NCI-H2029 treated with DMSO at 0.1 percent for 48 hours (cell line): ENCODE measurements at places on chromosomes 7 and 10.
A peak's percentile ranks its signal among the peaks of the same experiment; 100 is the strongest.

- no peak for DNase-seq
These were observed 91.6 kb downstream of the HECW1 start for GRCh38 chr7:43204081-43204480.

DNA sequence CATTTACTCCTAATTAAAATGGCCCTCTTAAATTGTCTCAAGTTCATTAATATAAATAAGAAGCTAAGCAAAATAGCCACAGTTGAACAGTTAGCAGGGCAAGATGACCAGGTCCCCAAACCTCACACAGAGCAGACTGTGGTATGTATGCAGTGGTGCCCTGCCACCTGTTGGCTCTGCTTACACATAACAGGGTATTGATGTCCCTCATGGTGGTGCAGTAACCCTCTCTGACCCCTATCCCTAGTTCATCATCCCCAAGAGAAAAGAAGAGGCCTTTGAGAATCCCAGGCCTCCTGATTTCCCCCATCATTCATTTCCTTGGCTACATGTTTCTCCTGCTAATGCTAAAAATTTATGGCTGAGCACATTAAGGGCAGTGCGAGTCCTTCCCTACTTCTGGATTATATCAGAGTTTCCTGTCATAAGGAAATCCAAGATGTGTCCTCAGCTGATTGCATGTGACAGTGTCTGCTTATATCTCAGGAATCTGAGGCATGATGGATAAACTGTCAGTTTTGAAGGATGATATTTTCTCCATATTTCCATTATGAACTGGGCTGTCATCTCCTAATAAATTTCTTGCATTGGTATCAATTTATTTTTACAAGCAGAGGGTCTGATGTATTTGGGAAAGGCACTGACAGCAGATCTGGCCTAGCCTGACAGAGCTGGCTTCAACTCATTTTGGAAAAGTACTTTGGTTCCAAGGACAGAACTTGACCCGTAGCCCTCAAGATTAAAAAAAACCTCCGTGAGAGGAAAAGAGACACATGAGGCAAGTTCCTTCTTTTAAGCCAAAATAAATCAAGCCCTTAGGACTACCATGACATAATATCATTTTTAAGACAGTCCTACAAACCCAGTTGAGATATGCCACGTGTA, 880.6 kb downstream of the LRMDA start:
- DNase-seq = no peak

- DNase-seq = no peak
These were observed 96.2 kb downstream of the LHPP start for GRCh38 chr10:124557648-124558338.

DNA sequence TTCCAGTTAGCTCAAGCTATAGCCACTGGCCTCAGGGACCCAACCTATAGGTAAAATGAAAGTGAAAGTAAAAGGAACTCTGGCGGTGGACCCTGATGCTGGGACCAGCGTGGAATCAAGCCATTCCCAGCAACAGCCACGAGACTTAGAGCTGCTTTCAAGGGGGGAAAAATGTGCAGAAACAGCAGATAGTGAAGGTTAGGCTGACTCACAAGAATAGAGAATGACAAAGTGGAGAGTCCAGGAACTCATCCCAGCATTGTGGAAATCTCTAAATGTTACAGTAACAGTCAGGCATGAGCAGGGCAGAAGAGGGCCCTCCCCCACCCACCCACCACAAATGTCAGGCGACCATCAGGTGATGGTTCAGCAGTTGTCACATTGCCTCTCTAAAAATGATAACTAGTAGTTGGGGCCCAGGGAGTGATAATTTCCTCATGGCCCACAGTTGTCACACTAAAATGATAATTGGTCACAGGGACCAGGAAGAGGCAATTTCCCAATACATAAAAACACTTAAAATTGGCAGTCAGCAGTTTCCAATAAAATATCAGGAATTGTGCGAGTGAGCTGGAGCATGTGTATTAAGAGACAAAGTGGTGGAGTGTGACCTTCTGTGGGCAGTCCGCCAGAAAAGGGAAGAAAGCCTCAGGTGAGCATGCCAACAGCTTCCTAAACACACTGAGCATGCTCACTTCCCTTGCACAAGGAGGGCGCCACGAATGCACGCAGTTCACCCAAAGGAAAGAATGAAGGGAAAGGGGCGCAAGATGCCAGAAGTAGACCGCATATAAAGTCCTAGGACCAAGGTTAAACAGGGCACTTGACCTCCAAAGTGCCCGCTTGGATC, 129.8 kb upstream of the PPP1R3A start:
- DNase-seq = peak; percentile 64

DNA sequence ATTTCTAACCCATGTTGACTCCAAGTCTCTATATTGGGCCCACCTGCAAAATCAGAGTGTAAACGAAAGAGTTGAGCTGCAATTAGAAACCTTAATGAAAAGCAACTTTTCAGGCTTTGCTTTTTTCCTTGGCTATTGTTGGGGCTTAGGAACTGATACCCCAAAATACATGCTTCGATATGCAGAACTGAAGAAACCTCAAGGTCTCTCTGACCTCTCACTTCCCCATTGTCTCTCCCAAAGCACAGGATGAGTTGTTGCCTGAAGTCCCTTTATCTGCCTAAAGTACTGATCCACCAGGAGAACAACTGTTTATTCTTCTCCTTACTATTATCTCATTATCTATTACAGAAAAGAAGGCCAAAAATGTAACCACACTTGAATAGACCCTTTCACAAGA, 666.0 kb upstream of the LRRTM3 start:
- DNase-seq = no peak

GRCh38 chr10:35246770-35247343, 89.5 kb upstream of the CCNY start:
- no peak for DNase-seq

DNA sequence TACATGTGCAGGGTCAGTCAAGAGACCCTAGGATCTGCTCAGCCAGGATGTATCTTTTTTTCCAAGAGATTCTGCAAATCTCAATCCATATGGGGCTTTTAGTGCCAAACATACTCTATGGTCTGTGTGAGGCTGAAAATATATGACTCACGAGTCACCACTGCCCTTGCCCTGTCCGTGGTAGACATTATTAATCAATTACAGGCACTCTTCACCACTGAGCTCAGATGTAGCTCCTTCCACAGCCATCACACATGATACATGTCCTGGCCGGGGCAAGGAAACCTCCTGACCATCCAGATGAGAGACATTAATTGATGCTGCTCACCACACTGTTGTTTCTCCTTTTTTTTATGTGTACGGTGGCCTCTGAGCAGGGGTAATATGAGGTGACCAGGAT, 90.2 kb upstream of the RET start:
- DNase-seq = no peak

DNA sequence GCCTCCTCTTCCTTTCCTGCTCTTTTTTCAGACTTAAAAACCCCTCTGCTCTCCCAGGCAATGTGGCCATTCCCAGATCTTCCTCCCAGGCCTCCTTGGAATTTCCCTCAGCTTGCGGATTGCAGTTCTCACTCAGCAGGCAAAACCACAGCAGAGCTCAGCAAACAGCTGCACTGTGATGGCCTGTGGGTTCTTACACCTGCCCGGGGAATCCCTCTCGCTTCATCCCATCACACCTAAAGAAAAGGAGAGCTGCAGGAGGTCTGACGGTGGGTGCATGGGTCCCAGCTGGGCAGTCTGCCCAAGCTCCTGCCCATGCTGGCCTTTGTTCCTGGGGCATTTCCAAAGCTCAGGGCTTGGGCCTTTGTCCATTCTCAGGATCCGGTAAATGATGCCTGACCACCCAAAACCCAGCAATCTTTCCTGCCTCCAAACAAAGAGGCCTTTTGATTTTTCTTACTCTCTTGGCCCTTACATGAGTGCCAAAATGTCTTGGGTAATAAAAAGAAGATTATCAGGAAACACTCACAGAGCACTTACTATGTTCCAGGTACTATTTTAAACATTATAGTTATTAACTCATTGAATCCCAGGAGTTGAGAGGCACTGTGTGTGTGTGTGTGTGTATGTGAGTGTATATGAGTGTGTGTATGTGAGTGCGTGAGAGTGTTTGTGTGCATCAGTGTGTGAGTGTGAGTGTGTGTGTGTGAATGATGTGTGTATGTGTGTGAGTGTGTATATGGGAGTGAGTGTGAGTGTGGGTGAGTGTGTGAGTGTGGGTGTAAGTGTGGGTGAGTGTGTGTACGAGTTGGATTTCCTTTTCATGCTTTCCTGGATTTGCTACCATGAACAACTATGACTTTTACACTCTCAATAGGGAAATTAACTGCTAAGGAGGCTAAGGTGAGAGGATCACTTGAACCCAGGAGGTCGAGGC, 64.5 kb upstream of the PODXL start:
- DNase-seq = no peak

DNA sequence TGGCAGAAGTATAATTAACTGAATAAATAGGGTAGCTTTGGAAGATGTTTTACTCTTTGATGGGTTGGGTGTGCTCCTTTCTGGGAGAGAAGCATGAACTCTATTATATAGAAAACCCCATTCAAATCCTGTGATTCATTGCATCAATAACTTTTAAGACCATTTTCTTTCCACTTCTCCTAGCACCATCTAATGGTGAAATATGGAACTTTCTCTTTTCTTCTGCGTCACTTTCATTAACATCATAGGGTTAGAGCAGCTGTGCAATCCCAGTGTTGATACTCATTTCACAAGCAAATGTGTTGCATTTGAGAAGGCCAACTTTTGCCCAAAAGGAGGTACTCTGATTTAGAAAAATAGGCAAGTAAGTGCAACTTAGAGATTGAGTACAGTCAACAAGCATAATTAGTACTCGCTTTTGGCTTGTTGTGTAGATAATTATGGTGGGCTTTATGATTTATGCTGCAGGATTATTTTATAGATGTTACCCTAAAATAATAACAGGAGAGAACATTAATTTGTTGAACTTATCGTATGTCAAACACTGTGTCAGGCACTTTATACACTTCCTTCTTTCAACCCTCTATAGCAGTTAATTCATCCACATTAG, 92.9 kb downstream of the CPED1 start:
- peak; percentile 59 for DNase-seq

DNA sequence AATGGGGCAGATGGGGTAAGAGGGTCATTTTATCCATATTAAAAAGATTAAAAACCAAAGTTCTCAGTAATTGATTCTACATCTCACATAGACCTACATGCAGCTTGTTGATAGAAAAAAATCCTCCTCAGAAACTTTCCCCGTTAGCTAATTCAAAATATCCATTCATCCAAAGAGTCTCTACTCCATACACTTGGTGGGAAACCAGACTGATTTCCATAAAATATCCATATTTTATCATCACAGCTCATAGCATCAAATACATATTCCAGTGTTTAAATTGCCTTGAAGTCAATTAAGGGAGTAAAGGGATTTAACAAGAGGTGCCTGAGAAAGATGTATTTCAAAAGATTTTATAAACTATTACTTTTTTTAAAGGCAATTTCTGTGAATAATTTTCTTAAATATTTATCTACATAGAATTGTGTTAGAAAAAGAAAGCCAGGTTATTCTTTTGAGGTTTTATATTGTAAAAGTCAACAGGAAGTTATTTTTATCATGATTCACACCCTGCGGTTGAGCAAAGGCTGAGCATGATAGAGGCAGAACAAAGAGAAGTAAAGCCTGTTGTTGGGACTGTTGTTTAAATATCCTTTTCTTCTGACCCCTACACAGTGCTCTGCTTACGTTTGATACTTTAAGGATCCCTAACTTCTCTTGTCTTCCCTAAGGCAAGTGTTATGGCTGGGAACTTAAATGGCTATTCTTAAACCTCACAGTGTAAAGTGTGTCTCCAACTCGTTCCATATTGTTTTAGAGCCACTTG, 266.7 kb downstream of the PRKG1 start:
- no peak for DNase-seq

- no peak for DNase-seq
These were observed 160.9 kb downstream of the LRRC4 start for GRCh38 chr7:127870231-127870907.

- no peak for DNase-seq
These were observed 1.6 kb downstream of the INHBA start for GRCh38 chr7:41701068-41701941.

DNA sequence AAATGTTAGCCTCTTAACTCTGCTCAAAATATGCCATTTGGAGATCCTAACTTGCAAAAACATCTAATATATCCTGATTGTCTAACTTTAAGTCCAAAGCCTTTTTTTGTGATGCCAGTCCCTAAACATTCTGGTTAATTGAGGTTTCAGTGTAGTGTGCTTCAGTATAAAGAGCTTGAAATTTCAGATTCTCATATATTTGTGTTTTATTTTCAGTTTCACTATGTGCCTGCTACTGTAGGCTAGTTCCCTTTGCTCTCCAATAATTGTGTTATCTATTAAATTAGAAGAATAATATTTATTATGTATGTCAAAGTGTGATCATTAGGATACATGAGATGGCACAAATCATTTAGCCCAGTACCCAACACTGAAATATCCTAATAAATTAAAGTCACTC, 1361.2 kb downstream of the XPNPEP1 start:
- DNase-seq = no peak

DNA sequence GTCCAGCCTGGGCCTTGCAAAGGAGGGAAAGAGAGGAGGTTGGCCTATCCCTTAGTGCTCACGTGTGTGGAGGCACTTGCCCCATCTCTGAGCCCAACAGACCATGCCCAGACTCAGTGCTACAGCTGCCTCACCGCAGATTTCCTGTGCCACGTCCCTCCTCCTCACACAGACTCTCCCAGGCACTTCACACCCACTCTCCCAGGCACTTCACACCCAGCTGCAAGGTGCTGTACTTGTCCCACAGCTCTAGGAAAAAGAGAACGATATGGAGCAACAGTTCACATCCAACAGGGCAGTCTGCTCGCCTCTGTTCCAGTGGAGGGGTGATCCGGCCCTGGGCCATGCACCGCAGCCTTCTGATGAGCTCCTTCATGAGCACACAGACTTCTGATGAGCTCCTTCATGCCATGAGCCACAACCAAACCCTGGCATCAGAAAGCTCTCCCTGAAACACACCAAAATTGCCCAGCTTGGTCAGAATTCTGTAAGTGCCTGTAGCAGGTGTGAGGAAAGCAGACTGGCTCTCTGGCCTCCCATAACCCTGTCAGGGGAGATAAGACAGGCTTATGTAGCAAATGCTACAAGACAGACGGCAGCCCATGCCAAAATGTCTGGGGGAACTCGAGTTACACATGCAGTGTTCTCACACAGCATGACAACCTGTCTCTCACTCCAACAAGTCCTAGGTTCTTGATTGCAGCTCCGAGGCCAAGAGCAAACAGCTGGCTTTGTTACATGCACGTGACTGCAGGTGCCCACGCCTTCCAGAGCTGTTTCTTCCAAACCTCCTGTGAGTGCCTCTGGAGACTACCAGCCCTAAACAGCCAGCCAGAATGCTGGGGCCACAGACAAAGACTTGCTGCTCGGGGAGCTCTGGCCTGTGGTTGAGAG, 348.5 kb downstream of the GRID1 start:
- DNase-seq = peak; percentile 60

GRCh38 chr10:132588301-132589013, 50.9 kb downstream of the INPP5A start:
- no peak for DNase-seq

GRCh38 chr10:62381385-62382102, 7.4 kb downstream of the ZNF365 start:
- no peak for DNase-seq

GRCh38 chr7:107946881-107947280, 55.9 kb downstream of the DLD start:
- no peak for DNase-seq

GRCh38 chr7:94333810-94334209, 60.9 kb upstream of the COL1A2 start:
- no peak for DNase-seq
